CMK (cell line): ENCODE measurements at places on chromosomes 5 and 9.

DNA sequence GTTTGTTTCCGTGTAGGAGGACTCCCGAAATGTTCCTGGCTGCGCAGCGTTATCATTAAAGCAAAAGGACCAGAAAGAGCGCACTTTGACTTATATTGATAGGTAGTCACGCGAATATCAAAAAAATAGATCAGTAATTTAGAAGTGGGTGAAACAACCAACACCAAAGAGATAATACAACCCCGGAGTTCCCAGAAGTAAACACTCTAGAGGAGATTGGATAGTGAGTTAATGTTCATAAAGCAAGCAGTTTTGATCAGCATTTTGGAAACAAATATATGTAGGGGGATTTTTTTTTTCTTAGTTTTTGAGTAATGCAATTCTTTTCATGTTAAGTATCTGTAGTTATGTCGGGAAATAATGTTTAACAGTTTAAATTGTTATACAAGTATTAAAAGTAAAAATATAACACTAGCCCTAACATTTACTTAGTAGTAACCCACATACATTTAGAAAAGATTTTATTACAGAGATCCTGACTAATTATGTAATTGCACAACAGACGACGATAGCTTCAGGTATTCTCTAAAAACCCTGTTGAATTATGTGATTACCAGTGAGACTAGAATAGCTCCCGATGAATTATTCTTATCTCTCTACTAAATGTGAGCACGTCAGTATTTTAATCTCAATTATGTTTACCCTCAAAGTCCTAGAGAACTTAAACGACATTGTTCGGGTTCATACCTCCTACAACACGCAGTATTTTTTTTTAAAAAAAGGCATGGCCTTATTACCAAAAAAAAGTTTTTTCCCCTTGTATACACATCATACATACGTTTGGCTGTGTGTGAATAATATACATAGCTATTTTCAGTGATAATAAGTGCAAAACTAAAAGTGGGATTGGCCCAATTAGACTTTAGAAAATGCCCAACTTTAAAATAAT, 9.4 kb upstream of the NFIB start:
- no peak for DNase-seq

- DNase-seq: no peak
These were observed 163.4 kb downstream of the TLE4 start for GRCh38 chr9:79735023-79735779.

DNA sequence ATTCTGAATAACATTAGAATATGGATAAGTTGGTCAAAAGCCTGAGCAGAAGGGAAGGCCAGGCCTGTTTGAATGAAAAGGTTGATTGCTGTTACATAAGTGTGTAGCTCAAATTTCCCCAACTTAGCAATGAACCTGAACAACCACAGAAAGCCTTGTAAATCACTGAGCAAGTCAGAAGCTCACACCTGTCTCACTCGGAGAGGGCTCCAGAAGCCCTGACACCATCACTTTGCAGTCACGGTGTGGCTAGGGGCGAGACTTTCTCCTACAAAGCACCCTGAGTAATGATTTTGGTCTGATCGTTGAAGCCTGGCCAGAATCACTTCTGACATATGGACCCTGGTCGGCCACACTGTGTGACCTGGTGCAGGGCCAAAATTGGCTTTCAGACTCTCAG, 62.0 kb downstream of the MTX3 start:
- DNase-seq: no peak

DNA sequence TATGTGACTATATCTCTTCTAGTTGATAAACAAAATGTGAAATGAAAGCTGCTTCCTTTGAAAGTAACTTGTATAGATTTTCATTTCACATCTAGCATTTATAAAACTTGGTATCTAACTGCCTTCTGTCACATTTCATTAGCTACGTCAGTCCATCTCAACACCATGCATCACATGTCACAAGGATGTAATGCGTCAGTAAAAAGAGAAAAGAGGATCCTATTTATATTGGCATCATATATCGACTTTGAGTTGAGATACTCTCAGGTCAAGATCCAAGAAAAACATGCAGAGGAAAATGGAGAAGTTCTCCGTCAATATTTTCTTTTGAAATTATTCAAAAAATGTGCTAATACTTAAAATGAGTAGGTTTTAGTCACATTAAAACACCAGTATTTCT, 1211.2 kb downstream of the EFNA5 start:
- no peak for DNase-seq

GRCh38 chr5:98656796-98657195, 116.7 kb upstream of the RGMB start:
- DNase-seq: no peak
